ENCODE measurements at places on chromosomes 12 and 14.

DNA sequence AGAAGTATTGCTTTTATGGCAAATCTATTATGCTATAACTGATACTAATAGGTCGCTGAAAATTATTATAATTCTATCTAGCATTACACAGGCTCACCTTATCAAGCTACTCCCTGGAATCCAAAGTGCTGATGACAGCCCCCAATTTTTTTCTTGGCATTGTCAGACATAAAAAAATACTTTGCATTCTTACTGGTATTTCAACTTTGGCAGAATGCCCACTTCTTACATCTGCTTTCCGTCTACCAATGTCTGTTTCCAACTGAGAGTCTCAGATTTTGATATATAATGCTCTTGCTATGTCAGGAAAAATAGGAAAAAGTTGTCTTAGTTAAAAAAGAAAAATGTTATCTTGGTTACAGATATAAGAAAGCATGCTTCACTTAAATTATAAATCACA is 615.4 kb downstream of the C12orf50 start:
- DNase-seq: no peak

- DNase-seq: no peak
Measured at GRCh38 chr12:77549383-77550128, 281.1 kb upstream of the NAV3 start.

DNA sequence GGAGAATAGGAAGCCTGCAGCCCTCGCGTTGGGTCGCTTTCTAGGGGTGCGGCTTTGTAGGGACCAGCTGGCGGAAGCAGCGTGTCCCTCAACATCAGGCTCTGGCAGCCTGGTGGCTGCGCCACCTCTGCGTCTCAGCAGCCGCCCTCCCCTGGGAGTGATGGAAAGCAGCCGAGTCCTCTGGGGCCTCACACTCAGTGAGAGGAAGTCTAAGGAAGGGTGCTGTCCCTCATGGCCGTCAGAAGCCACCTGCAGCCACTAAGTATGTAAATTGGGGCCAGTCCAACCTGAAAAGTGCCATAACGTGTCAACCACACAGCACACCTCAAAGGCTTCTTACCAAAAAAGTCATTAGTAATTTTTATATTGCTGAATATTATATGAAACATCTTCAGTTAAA is 80.3 kb downstream of the WDR20 start:
- DNase-seq: no peak

- DNase-seq: no peak
Measured at GRCh38 chr12:109760930-109761921, 47.6 kb downstream of the FAM222A start.

- no peak for DNase-seq
Measured at GRCh38 chr12:66823857-66824570, 145.1 kb upstream of the GRIP1 start.

GRCh38 chr14:22807432-22808087 is 7.7 kb downstream of the SLC7A7 start:
- no peak for DNase-seq

GRCh38 chr12:67915335-67915851 is 73.9 kb upstream of the IFNG-AS1 start:
- no peak for DNase-seq

DNA sequence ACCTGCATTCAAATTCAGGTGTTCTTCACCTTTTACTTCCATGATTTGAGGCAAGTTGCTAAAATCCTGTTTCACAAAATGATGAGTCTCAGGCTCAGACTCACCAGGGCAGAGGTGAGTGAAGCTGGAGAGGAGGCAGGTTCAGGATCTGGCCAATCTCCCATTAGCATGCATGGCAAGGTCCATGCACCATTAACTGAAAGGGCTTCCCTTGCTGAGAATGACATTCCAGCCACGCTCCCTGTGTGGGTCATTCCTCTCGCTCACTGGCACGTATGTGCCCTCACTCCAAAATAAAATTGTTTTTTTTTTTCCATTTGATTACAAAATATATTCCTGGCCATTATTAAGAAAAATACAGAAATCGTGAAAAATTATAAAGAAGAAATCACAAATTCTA is 257.6 kb downstream of the C12orf75 start:
- DNase-seq: no peak

- DNase-seq: no peak
Measured at GRCh38 chr14:54381821-54382220, 15.0 kb upstream of the CDKN3 start.

DNA sequence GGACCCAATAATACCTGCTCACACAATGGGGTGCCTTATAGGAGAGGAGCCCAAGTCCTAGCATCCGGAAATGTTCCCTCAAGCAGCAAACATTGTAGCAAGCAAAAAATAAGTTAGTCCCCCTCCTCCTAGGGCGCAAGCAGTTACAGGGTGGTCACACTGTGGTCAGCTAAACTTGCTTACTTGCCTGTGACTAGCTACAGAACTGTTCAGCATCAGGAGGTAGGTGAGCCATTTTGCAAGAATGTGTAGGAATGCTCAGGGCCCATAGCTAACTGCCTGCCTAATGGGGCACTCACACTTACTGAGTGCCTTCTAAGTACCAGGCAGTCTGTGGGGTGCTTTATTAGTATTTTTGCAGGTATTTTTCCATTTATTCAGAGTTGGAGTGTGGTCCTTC is 154.6 kb upstream of the GRIN2B start:
- DNase-seq: no peak

DNA sequence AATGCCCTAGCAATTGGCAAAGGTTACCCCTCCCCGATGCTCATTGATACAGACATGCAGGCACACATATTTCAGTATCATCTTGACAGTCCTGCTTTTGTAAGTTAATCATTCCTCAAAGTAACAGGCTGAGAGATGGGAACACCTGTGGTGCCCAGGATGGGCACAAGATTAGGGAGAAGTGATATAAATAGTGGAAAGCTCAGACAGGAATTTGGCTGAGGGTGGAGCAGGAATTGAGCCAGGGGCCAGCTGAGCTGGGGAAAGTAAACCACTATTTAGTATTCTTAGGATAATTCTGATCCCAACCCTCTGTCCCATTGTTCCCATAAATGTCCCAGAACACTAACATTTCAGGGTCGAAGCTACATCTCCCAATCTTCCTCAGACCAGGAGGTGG is 38.3 kb downstream of the DAO start:
- no peak for DNase-seq

DNA sequence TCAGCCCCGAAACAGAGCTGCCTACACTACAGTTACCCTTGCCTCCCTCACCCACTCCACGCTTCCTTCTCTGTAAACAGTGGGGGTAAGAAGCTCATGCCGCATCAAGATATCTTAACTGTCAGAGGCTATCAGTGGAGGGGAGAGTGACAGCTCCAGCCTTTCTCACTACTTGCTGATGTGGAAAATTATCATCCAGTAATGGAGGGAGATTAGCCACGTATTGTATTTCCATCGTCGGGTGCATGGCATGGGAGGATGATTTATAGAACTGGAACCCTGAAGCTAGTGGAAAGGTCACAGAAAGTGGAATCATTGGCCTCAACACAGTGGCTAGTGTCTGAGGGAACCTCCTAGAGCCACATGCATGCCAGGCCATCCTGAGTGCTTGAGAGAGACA is 270.9 kb upstream of the FKBP4 start:
- no peak for DNase-seq
